ENCODE measurements at places on chromosomes 2 and 18.

- no peak for DNase-seq
Observed at GRCh38 chr2:167294776-167295140, 406.5 kb downstream of the XIRP2 start.

DNA sequence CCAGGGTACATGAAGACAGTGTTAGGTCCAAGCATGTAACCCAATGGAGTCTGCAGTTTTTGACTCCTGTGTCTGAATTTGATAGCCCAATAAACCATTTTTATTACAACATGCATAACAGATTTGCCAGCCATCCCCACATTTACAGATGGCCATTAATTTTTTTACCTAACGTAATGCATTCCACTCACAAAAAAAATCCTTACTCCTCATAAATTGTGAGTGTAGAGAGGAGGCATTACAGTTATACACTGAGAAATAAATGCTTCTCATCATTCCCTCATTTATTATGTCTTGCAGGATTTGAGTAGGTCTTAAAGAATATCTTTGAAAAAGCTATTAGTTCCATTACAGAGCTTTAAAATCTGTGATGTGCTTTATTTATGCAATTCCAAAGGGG lies 193.8 kb downstream of the CMPK2 start:
- no peak for DNase-seq

DNA sequence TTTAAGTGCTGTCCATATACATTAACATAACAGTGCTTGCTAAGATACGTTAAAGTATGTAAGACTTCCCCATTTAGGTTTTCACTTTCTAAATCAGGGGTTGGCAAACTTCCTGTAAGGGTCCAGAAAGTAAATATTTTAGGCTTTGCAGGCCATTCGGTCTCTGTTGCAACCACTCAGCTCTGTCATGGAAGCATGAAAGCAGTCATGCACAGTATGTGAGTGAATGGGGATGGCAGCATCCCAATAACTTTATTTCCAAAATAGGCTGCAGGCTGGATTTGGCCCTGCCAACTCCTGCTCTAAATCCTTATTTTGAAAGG lies 128.7 kb downstream of the PLA2R1 start:
- no peak for DNase-seq

- DNase-seq, result no peak
Observed at GRCh38 chr18:38402509-38402908, 836.9 kb upstream of the CELF4 start.

DNA sequence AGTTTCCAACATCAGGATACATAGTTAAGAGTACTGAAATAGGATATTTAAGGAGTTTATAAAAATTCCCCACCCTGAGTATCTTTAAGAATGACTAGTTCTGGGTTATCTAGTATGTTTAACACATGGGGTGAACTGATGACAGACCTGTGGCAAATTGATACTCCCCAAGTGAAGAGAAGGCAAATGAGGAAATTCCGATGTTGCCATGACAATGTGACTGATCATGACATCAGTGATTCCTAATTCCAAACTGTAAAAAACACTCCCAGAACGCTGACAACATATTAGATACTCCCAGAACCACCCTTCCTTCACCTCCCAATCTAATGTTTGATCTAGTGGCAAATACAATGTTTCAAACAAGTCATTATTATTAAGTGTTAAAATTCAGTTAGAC lies 77.6 kb downstream of the RBMS1 start:
- DNase-seq, result no peak

DNA sequence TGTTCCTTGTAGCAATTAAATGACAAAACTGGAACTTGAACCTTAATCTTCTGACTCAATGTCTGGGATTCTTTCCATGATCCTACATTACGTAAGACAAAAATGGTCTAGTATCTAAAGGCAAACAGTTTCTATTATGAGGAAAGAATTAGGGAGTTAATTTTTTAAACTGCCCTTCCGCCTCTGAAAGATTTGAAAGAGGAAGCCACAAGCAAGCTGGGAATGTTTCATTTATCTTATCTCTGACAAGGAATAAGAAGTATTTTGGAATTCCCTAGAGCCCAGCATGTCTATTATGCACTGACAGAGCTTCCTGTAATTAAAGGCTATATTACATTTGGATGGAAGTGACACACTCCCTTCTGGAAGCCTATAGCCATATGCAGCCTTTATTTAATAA lies 558.8 kb upstream of the CDH2 start:
- no peak for DNase-seq

- DNase-seq, result no peak
Observed at GRCh38 chr2:66198873-66199272, 236.1 kb upstream of the MEIS1 start.

GRCh38 chr2:135829378-135830135 lies 7.4 kb downstream of the LCT start:
- DNase-seq, result no peak

- DNase-seq, result no peak
Observed at GRCh38 chr2:62505750-62506420, at the start of gene TMEM17. TMEM17 (minus strand) TSS chr2:62506195; CDS start chr2:62506129, 66 bp downstream.

GRCh38 chr2:167054881-167055280 lies 166.6 kb downstream of the XIRP2 start:
- no peak for DNase-seq

DNA sequence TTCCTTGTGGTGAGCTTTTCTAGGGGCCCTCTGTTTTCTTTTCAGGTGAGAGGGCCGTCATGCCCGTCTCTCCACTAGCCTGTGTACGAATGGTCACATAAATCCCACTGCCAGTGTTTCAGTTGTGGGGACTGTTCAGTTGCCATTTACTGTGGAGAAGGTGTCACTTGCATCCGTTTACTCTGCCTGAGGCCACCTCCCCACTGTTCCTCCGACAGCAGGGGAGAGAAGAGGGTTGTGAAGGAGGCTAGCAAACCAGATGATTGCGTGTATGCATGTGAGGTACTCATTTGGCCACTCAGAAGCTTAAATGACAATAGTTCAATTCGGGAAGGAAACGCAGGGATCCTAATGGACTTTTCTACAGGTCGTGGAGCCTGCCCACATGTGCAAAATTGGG lies 3.3 kb downstream of the MTCL1 start:
- DNase-seq, result no peak

- DNase-seq, result no peak
Observed at GRCh38 chr18:52312346-52312745, 27.7 kb upstream of the DCC start.

DNA sequence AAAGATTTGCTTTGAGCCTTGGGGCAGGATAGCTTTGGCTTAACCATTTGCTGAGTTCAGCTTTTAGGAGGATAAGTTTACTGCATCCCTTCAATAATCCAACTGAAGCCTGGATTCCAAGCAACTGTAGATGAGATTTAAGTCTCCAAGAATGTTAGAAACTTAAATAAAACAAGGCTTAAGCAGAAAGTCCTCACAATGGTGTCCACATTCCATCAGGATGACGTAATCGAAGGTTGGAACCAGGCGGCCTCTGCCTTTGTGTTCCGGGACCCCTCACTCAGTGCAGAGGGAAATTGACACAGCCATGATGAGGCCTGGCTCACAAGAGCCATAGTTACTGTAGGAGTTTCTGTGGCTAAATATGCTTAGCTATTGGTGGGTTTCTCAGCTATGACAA lies 260.4 kb downstream of the LPIN1 start:
- no peak for DNase-seq
